Mammary epithelial cell (primary cell): ENCODE measurements at places on chromosomes 7 and 10. TPM values are rescaled to one million over a fixed set of nuclear protein-coding genes. Genes with fewer than 3 reads are reported as not detected.

Gene LRRN3
- total RNA-seq: 0.33 TPM

Gene ORAI2
- 28.0 TPM for total RNA-seq

- DNase-seq: no peak
Measured at GRCh38 chr10:30812018-30812851, 182.7 kb upstream of the LYZL2 start.

- no peak for DNase-seq
Measured at GRCh38 chr10:51366044-51366443, 291.8 kb downstream of the PRKG1 start.

DNA sequence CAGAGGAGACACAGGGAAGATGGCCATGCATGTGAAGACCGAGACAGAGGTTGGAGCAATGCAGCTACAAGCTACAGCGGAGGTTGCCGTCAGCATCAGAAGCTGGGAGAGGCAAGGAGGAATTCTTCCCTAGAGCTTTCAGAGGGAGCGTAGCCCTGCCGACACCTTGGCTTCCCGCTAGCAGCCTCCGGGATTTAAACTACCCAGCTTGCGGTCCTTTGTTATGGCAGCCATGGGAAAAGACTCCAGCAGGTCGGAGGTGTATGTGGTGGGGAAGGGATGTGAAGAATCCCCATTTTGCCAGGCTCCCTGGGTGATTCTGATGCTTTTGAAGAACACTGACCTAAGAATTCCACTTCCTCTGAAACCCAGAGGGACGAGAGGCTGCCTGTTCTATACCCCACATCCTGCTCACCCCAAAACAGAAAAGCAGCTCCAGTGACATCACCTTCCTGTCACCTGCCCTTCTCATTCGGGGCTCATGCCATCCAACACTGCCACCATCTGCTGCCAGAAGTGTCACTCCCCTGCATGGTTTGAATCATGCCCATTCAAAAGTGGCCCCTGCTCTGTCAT is 3.3 kb upstream of the SEPHS1 start:
- no peak for DNase-seq

- no peak for DNase-seq
Measured at GRCh38 chr7:17320657-17321056, 22.2 kb downstream of the AHR start.

- DNase-seq: no peak
Measured at GRCh38 chr7:50305583-50306493, 1.3 kb downstream of the IKZF1 start.
